ENCODE measurements at places on chromosomes 16 and 17.

GRCh38 chr16:12177643-12178042, 201.1 kb downstream of the SNX29 start:
- DNase-seq = no peak

DNA sequence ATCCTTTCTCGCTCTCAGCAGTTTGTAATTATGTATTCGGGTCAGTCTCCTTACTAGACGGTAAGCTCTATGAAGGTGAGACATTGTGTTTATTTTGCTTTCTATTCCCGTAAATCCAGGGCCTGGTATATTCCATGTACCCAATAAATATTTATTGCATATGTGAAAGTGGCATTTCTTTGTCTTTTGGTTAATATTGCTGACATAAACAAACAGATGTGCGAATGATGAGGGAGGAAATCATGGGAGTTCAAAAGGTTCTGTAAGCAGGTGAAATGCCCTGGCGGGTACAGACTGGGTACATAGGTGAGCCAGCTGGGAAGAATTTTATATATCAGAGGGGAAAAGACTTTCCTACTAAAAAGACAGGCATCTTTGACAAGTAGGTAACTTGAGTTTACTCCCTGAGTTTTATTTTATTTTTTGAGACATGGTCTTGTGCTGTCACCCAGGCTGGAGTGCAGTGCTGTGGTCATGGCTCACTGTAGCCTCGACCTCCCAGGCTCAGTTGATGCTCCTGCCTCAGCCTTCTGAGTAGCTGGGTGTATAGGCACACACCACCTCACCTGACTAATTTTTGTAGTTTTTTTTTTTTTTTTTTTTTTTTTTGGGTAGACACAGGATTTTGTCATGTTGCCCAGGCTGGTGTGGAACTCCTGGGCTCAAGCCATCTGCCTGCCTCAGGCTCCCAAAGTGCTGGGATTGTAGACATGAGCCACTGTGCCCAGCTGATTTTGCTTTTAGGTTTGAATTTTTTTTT, 5.7 kb upstream of the METTL9 start:
- no peak for DNase-seq

DNA sequence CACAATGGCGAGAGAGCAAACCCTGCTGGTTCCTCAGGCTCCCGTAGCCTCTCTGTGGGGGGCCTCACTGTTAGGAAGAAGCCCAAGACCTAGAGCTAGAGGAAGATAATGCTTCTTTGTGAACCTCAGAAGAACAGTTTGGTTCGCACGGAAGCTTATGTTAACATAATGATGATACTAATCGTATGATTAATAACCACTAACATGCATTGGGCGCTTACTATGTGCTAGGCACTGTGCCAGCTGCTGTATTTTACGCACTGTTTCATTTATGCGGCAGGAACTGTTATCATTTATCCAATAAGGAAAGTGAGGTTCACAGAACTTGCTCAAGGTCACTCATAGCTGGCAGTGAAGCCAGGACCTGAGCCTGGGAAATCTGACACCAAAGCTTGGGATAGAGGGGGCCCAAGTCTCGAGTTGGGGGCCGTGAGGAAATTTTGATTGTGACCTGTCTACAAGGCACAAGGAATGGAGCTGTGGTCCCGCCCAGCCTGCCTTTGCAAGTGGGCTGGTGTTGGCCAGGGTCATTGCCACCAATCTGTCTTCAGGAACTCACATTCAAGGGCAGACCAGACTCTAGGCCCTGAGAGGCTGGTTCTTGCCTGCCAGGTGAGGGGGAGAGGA, 6.8 kb downstream of the PRCD start:
- DNase-seq = no peak

DNA sequence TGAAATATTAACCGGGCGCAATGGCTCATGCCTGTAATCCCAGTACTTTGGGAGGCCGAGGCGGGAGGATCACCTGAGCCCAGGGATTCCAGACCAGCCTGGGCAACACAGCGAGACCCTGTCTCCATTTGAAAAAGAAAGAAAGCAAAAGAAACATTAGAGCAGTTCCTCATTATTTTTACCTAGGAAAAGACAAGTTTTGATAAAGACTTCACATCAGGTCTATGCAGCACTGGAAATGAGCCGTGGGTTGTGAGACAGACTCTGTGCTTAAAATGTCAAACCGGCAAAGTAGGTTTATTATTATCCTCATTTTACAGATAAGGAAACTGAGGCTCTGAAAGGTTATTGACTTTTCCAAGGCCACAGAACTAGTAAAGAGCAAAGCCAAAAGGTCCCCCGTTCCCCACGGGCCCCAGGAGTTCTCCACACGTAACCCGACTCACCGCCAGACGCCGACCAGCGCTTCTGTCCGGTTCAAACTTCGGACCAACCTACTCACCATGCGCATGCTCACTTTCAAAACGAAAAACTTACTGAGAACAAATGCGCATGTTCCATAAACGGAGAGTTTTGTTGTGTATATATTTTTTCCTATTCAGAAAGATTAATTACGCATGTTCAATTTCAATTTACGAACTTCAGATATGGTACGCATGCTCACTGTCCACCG, 356 bp downstream of the TUBD1 start:
- DNase-seq = no peak

DNA sequence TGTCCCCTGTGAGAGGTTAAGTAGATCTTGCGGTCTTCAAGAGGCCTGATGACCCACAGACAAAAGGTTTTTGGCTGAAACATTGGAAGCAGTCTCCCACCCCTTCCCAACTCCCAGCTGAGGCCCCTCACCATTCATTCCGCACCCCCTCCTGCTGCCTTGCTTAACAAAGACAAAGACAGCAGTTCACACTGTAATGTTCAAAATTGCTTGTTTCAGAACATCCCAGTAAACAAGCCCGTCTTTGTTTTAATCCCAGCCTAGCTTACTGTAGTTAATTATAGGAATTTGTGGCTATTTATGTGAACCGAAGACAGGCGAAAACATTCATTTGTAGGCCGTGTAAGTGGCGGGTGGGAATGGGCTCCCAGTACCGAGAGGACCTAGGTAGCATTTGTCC, 55.7 kb downstream of the IRX5 start:
- DNase-seq = no peak

DNA sequence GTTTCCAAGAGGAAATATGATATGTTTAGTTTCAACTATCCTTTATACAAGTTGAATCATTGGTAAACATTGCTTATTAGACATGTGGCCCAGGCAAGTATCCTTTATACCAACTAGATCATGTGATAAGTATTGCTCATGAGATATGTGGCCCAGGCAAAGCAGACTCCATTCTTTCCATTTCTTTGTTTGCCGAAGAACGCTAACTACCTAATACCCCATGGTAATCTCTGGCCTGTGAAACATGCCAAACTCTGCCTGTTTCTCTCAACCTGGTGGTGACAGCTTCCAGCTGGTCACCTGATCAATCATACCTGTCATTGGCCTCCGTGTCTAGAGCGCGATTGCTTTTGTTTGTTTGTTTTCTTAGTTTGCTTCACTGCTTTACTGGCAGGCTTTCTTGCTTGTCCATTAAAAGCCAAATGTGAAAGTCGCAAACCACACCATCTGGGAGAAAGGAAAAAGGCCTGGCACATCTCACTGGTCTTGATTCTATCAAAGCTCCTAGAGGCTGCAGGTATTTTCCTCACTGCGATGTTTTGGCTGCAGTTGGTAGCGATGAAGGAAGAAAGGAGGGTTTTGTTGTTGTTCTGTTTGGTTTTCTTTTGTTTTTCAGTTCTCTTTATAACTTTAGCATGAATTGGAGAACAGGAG, 686.2 kb downstream of the KCNJ2 start:
- DNase-seq = no peak

- no peak for DNase-seq
These were observed 65.9 kb downstream of the CEP95 start for GRCh38 chr17:64572682-64573154.

DNA sequence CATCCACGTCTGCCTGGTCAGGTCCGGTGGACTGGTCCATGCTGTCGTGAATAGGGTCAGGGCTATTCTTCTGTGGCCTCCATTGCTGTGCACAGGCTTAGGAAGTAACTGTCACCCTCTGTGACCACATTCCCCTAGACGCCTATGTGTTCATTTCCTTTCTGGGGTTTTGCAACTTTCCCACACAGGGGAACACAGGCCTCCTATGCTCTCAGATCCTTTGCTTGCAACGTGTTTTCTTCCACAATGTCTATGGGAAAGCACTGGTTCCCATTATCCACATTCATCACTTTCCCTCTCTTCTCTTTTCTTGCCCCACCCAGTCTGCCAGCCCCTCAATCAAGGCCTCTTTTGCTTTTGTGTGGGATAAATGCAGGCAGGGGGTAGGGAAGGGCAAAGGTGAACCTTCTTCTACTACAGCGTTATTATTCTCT, 43.2 kb upstream of the DNAJA2 start:
- no peak for DNase-seq

GRCh38 chr16:2701272-2701671, 18.8 kb downstream of the PRSS27 start:
- DNase-seq = no peak

- no peak for DNase-seq
These were observed 93.6 kb upstream of the NOG start for GRCh38 chr17:56499799-56500388.

- DNase-seq = no peak
These were observed 59.1 kb upstream of the CLEC18B start for GRCh38 chr16:74480150-74481029.

GRCh38 chr17:75090871-75091854, 3.4 kb downstream of the SLC16A5 start:
- no peak for DNase-seq

DNA sequence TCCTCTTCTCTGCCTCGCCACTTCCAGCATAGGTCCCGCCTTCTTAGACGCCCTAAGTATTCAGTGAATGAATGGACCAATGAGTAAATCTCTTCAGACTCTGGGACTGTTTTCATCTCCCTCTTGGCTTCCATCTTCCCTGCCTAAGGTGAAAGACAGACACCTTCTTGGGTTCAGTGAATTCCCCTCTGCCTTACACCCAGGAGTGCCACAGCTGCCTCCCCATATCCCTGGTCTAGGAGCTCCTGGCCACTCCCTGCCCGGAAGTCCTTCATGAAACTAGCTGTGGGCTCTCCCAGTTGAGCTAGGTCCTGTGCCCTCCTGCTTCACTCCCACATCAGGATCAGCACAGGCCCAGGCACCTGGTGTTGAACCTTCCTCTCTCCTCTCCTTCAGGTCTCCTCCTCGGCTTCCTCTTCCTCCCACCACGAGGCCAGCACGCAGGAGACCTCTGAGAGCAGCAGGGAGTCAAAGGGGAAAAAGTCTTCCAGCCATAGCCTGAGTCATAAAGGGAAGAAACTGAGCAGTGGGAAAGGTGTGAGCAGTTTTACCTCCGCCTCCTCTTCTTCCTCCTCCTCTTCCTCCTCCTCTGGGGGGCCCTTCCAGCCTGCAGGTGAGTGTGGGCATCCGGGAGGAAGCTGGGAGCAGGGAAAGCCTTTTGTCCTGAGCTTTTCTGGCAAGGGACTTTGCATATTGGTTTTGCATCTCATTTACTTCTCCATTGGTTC, 10.3 kb downstream of the MLLT6 start:
- DNase-seq = no peak

GRCh38 chr17:21277332-21277731, 7.2 kb upstream of the MAP2K3 start:
- DNase-seq = no peak

DNA sequence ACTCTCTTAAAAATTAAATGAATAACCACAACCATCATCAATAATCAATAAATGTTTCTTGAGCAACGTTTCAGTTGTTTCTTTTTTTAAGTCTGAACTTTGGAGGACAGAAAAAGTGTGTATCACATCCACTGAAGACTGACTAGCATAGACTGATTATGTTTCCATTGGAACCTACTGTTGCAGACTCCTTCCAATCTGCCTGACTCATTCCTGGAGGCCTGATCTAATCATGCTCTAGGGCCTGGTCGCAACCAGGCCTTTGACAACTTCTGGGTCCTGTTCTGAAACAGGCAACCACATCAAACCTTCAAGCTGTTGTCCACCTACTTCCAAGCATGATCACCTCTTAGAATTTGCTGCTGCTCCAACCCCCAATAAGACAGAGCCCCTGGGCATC, 109.2 kb upstream of the NUDT7 start:
- DNase-seq = no peak

DNA sequence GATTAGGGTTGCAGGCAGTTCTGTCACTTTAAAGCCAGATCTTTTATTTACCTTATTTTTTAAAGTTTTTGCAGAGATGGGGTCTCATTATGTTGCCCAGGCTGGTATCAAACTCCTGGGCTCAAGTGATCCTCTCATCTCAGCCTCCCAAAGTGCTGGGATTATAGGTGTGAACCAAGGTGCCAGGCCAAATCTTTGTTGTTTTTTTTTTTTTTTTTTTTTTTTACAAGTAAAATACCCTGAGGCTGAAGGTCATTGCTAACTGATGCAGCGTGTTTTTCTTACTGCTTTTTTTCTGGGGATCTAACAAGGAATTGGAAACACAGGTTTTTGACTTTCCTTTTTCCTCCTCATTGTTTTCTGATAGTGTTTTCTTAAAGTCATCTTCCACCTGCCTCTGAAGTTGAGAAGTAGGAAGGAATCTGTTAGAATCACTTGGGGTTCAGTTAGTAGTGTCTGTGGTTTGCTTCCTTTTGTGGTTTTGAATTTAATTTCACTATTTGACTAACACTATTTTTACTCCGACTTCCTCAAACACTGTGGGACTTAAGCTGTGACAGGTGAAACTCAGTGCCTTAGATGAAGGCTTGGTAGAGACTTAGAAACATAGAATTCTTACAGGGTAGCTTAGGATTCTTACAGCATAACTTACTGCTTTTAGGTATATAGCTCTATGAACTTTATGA, 22.2 kb downstream of the CLTC start:
- no peak for DNase-seq

DNA sequence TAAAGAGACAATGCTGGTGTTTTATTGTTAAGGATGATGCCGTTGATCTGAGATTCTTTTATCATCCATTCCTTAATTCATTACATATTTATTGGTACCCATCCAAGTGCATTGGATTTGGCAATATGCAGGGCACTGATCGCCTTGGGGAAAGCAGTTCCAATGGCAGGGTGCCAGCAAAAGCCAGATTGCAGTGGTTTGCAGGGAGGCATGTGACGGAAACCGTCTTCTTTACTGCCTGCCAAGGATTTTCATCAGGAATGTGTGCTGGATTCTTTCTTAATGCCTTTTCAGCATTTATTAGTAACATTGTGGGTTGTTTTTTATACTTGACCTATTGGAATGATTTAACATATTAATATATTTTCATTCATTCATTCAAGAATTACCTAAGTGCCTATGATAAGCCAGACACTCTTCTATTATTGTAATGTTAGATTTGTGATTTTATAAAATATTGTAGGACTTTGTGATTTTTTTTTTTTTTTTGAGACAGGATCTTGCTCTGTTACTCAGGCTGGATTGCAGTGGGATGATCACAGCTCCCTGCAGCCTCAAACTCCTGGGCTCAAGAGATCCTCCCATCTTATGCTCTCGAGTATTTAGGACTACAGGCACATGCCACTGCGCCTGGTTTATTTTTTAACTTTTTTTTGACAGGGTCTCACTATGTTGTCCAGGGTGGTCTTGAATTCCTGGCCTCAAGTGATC, 93.4 kb upstream of the TNRC6A start:
- DNase-seq = no peak

- no peak for DNase-seq
These were observed 16.0 kb downstream of the WFDC1 start for GRCh38 chr16:84310642-84311041.

GRCh38 chr17:63945784-63946439, 13.8 kb upstream of the CD79B start:
- DNase-seq = no peak
